ENCODE measurements at places on chromosomes 3 and 15.

DNA sequence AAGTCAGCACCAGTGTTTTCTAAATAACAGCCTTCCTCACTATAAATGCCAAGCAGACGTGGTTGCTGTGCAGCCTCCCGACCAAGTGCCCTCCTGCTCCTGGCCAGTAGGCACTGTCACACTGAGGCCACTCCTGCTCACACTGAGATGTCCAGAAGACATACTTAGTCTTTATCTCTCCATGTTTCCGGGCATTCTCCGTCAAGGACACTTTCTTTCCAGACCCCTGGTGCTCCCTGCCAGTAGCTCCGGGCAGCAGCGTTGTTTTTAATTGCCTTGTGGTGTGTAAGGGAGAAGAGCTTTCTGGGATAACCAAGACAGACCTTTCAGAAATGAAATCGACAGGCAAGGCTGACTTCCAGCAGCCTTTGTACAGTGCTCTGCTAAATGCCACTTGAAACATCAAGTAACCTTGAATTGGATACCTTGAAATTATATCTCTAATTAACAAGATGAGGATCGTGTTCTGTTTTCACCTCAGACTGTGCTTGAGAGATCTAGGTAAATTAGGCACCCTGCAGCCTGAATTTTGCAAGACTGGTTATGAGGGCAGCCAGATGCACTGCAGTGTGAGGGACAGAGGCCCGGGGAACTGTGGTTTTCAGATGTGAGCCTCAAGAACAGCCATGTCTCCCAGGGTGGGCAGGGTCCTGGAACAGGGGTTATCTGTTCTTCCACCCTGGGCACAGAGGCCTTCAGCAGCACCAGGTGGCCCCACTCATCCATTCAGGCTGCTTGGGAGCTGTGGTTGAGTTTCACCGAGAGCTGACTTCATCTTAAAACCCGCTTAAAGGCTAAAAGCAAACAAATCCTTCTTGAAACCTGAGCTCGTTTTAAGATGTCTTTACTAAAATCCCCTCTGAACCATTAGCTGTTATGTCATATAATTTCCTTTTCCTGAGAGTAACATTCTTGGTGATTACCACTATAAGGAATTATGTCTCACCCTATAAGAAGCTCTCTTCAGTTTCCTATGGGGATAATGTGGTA is 105.5 kb upstream of the IL12A start:
- no peak for DNase-seq

DNA sequence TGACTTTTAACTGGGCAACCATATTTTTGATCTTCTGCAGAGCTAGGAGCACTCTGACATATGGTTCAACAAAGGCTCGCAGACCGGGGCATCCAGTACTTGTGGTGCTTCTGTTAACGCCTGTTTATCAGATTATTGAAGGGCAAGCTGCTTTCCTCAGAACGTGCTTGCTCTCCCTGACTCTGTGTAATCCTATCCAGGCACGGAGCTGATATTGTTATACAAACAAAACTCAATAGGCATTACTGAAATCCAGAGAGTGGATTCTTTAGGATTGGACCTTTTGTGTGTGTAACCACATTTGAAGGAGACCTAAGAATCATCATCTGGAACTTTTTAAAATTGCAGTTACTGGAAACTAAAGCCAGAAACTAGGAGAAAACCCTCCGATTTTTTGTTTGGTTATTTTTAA is 246.5 kb downstream of the PTPRG start:
- no peak for DNase-seq

DNA sequence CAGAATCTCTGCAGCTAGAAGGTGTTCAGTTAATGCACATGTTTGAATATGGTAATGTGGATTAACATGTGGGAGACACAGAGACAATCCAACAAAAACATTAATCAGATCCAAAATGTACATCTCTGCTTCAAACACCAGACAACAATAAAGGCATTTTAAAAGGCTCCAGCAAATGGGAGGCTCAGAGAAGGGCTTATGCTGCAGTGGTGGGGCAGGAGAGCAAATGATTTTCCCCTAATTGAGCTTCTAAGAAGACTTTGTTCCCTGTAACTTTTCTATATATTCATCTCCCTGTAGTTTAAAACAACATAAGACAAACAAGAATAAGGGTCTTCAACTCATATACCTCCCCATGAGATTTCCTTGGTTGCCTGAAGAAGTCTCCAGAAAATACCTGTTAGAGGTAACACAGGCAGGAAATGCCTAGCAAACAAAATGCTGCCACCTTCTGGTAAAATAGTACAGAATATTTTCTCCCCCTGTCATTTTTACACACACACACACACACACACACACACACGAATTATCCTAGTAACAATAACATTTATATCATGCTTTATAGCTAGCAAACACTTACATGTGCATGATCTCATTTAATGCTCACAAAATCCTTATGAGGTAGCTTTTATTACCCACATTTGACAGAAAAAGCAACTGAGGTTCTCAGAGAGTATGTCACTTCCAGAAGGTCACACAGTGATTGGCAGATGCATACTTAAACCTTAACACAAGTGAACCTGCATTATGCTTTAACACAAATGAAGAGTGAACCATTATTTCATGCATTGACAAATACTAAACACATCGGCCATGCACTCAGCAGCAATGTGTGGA is 123.4 kb upstream of the MB21D2 start:
- DNase-seq, result peak; percentile 38

- no peak for DNase-seq
Measured at GRCh38 chr15:40367371-40367685, 9.3 kb downstream of the DISP2 start.

GRCh38 chr15:94370206-94370935 is 139.0 kb downstream of the MCTP2 start:
- DNase-seq, result no peak

- DNase-seq, result no peak
Measured at GRCh38 chr15:27939246-27939645, 159.9 kb downstream of the OCA2 start.

DNA sequence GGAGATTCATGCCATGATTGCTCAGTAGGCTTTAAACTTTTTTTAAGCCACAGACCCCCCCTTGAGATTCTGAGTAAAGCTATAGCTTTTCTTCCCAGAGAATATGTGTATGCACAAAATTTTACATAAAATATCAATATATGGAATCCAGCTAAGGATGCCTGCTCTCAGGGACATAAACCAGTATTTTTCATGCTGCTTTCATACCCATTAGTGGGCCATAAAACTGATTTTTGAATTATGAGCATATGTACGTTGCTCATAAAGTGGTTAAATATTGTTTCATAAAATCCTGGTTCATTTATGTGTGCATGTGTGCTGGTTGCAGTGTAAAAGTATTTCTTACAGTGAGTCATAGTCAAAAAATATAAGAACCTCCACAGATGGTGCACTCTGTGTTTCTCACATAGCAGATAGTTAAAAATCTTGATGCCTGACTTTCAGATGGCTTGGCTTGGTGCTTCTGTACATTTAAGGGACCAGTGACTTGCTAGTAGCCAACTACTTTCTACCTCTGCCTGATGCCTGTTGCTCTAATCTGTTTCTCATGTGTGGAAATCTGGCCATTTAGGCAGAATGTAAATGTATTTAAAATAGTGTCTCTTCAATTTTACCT is 71.9 kb downstream of the ARHGEF26 start:
- DNase-seq, result no peak

DNA sequence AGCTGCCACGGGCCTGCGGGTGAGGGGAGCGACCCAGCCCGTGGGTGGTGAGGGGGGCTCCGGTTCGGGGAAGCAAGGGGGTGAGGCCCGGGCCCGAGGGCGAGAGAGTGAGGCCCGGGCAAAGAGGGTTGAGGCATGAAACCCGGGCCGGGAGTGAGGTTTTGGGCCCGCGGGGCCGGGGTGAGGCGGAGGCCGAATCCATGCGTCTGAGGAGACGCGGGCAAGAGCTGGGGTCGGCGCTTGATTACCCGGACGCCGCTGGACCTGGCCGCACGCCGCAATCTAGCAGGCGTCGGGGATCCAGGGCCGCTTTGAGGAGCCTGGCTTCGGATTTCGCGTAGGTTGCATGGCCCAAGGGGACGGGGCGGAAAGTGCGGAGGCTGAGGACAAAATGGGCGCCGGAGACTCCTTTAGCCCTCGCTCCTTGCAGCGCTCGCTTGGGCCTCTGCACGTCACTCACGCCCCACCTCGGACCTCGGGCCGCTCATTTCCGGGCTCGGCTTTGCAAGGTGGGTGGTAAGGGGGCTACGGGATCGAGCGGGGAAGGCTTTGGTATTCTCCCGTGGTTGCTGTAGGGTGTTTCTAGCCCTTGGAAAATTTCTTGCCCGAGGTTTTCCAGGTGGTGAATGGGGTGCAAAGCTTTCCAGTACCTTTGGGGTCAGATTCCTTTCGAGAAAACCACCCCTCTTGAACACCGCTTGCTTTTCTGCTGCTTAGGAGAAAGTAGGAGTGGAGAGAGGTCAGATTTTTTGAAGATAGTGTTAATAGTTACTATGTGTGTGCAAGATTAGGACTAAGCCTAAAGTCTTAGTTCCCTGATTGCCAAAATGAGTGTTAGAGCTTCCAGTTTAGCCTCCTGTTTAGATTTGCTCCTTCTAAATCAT is 827 bp downstream of the SLC25A36 start:
- DNase-seq, result peak; percentile 19
